ENCODE measurements at places on chromosomes 2 and 18.

GRCh38 chr2:42368817-42369531 lies 8.0 kb upstream of the COX7A2L start:
- no peak for DNase-seq

GRCh38 chr2:214450118-214450894 lies 39.5 kb downstream of the VWC2L start:
- DNase-seq: no peak

DNA sequence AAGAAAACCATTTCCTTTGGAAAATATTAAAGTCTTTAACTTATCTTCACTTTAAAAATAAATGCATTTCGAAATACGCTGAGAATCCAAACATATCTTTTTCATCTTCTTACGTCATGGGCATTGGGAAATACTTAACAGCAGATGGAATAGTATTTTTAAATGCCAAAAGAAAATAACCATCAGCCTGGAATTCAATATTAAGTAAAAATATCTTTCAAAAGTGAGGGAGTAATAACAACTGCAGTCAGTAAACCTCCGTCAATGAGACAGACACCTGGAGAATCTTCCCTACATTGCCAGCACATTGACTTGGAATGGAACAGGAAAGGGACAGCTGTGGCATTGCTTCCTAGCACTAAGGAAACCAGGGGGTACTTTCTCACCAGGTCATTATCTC lies 290.4 kb upstream of the TNP1 start:
- no peak for DNase-seq

DNA sequence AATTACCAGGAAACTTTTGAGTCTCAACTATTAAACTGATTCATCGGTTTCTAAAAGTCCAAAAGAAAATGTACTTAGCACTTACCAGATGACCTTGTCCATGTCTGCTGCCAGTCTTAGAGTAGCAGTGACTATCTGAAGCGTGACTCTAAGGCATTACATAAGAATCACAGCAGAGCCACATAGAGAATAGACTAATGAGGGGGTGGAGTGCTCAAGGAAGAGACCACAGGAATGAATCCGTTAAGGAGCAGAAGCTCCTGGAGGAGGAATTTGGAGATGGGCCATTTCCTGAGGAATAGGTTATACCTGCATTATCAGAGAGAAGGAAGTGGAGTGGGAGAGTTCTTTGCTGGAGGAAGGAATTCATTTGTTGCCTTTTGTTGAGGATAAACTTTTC lies 116.0 kb downstream of the MAP3K20 start:
- no peak for DNase-seq

GRCh38 chr2:3183766-3184165 lies 193.9 kb downstream of the EIPR1 start:
- DNase-seq: no peak

- no peak for DNase-seq
Measured at GRCh38 chr2:85999061-85999831, 106.4 kb downstream of the POLR1A start.

DNA sequence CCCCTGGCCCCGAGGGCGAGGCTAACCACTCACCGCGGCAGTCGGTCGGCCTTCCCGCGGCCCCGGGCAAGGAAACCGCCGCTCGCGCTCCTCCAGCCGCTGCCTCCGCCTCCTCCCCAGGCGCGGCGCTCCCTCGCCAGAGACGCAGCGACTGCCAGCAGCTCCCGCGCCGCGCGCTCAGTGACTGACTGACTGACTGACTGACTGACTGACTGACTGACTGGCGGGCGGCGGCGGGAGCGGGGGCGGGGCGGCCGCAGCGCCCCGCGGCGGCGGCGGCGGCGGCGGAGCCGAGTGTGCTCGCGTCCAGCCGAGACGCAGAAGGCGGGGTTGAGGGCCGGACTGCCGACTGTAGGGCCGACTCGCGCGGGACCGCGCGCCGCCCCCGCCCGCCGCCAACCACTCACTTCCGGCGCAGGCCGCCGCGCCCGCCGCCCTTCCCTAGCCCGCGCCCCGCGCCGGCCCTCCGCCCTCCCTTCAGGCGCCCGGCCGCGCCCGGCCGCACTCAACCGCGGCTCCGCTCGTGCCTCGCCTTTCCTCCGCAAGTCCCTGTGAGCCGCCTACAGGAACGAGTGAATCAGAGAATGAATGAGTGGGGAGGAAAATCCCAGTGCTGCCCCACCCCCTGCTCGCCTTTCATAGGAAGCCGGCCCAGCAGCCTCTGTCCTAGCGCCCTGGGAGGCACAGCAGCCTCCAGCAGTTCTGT lies at the start of gene RAPH1:
Gene RAPH1, minus strand, starts transcription at position 224 of the 706 bp plus-strand sequence. CDS start 39,948 bp downstream, outside the sequence.
- DNase-seq: peak; percentile 61

DNA sequence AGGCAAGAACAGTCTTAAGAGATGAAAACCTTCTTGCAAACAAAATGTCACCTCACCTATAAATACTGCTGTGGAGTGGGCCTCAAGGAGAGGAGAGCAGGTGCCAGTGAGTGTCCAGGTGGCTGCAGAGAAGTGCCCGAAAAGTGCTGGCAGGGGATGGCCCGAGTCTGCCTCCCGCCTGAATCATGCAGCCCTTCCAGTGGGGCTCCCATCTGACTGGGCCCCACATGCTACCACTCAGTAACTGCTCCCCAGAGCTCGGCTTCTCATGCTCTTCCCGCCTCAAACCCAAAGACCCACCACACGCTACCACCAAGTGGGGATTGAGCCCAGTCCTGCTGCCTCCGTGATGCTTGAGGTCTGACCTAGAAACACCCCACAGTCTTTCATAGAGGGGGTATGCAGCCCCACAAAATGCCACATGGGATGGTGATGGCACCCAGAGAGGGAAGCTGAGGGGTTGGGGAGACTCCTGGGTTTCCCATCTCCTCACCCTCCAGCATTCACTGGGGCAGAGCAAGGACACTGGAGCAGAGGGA lies 7.4 kb downstream of the HS6ST1 start:
- no peak for DNase-seq

GRCh38 chr2:30223413-30223874 lies 7.9 kb upstream of the LBH start:
- no peak for DNase-seq

- no peak for DNase-seq
Measured at GRCh38 chr2:42792087-42792582, 248 bp downstream of the HAAO start.

DNA sequence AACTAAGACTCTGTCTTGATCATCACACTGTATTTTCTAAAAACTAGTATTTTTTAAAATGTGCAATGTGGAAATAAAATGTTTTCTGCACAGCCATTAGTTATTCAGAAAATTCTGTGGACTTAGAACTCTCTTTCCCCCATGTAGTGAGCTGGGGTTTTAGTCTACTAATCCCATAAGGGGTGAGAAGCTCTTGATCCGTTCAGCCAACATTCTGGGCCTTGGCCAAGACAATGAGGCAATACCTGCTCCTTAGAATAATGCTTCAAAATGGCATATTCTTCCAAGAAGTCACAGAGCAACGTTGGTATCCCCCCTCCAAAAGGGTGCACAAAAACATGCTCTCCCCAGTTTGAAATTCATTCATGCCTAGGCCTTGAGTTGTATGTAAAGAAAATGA lies 4.0 kb downstream of the REEP1 start:
- no peak for DNase-seq

DNA sequence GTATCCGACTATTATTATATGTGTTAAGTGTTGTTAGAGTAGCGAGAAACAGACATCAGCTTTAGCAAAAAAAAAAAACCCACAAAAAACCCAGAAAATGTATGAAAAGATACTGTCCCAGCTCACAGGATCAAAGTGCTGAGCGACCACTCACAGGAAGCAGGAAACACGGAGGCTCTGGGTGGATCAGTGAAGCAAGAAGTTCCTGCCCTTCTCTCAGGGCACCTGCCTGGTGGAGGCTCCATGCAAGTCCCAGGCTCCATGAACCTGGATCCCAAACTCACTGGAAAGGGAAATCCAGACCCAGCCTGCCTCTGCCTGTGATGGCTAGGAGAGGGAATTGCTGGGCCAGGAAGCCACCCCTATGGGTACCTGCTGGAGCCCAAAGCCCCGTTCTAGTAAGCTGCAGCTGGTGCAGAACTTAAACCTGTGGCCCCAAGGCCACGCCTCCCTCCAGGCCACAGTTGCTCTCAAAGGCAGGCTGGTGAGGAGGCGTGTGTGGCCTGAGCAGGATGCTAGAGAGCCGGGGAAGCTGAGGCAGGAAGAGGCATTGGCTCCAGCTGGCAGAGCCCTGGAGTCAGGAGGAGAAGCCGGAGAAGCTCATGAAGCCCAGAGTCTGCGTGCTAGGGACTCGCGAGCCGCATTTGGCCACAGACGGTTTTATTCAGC lies 63.5 kb upstream of the TAF1B start:
- DNase-seq: no peak

All from NCI-H1105 treated with DMSO at 0.1 percent for 48 hours (cell line).